OCI-M1 (cell line): ENCODE measurements at places on chromosomes 6 and 20.
A peak's percentile ranks its signal among the peaks of the same experiment; 100 is the strongest.

DNA sequence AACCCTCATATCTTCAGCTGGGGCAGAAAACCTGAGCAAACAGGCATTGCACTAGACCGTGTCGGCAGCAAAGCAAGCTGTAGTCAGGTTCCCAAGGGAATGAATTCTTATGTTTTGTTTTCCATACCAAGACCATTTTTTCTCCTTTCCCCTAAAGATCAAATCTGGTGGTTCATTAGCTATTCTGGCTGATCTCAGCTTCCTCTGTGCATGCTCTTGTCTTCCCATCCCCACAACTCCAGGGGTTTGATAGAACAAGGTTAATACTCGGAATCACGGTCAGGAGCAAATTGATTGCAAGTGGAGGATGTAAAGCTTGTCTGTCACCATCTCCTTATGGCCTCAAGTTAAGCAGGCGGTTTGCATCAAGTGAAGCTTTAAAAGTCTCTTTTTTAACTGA, 778.8 kb downstream of the KIF16B start:
- no peak for DNase-seq

- DNase-seq, result no peak
These were observed 26.9 kb downstream of the POPDC3 start for GRCh38 chr6:105152880-105153279.

GRCh38 chr20:35757098-35757705, 14.6 kb upstream of the PHF20 start:
- DNase-seq, result peak; percentile 23

DNA sequence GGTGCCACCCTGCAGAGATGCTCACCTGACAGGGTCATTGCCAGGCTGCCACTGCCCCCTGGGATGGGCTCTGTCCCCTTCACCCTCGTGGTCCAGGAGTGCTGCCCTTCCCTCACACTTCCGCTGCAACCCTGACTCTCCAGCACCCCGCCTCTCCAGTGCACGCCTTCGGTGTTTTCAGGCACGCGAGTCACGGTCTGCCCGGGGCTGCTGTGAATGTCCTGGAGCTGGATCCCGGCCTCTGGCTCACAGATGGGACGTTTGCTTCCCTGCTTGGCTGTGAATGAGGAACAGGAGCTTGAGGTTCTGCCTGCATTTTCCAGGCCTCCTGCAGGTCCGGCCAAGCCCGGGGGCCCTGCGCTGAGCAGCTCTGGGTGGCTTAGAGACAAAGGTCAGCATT, 343.4 kb downstream of the SMOC2 start:
- DNase-seq, result no peak

DNA sequence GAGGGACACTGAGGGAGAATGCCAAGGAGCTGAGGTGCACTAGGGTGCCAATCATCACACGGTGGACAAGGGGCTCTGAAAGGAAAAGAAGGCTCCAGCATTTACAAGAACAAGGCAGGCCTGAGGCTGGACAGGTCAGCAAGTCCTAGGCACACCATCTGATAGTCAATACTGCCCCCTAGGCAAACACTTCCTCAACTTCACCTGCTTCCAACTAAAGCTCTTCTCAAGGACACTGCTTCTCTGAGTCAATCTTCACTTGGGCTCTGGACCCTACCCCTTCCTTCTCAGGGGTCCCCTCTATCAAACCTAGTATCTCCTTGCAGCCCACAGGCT, 37.7 kb upstream of the SLC4A11 start:
- DNase-seq, result peak; percentile 78

GRCh38 chr20:35891375-35891774, 62.9 kb downstream of the SCAND1 start:
- no peak for DNase-seq

- DNase-seq, result no peak
These were observed 17.2 kb upstream of the MAP3K4 start for GRCh38 chr6:160974304-160974771.

- no peak for DNase-seq
These were observed 87.2 kb upstream of the RIN2 start for GRCh38 chr20:19670829-19671228.
